Spleen (tissue), 13 donors: ENCODE measurements at places on chromosomes 13 and 19. TPM values are rescaled to one million over a fixed set of nuclear protein-coding genes. Genes with fewer than 3 reads are reported as not detected.

PRODH2 gene
- not detected for total RNA-seq

ZNF675 gene
- 23.7 TPM for total RNA-seq

URAD gene
- not detected for total RNA-seq

DNA sequence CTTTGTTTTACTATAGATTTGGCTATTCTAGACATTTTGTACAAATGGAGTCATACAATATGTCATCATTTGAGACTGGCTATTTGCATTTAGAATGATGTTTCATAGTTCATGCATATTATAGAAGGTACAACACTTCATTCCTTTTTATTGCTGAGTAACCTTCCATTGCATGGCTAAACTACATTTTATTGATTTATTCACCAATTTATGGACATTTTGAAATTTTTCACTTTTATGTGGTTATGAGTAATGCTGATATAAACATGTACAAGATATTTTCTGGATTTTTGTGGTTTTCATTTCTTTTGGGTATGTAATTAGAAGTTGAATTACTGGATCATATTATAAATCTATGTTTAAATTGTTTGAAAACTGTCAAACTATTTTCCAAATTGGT lies 710.3 kb upstream of the SLITRK5 start:
- DNase-seq = no peak

- DNase-seq = no peak
Observed at GRCh38 chr13:108220041-108220440, 1.8 kb downstream of the ABHD13 start.

GRCh38 chr13:39586151-39586550 lies 16.8 kb downstream of the LHFPL6 start:
- no peak for DNase-seq

DNA sequence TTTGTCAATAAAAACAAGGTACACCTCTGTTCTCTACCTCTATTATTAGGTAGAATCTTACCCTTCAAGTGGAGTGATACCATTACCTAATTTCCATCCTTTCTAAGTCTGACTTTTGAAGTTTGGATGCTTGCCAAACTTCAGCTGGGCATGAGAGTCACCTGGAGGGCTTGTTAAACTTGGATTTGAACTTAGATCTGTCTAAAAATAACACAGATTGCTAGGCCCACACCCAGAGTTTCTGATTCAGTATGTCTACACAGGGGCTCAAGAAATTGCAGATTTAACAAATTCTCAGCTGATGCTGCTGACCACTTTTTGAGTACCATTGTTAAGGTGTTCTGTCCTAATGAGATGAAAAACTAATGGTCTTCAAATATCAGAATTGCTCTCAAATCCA lies 512.2 kb downstream of the LMO7 start:
- DNase-seq = no peak

GRCh38 chr19:16244091-16244490 lies 46.4 kb downstream of the AP1M1 start:
- DNase-seq = no peak

- DNase-seq = no peak
Observed at GRCh38 chr13:46197299-46198048, 14.3 kb upstream of the LRRC63 start.

DNA sequence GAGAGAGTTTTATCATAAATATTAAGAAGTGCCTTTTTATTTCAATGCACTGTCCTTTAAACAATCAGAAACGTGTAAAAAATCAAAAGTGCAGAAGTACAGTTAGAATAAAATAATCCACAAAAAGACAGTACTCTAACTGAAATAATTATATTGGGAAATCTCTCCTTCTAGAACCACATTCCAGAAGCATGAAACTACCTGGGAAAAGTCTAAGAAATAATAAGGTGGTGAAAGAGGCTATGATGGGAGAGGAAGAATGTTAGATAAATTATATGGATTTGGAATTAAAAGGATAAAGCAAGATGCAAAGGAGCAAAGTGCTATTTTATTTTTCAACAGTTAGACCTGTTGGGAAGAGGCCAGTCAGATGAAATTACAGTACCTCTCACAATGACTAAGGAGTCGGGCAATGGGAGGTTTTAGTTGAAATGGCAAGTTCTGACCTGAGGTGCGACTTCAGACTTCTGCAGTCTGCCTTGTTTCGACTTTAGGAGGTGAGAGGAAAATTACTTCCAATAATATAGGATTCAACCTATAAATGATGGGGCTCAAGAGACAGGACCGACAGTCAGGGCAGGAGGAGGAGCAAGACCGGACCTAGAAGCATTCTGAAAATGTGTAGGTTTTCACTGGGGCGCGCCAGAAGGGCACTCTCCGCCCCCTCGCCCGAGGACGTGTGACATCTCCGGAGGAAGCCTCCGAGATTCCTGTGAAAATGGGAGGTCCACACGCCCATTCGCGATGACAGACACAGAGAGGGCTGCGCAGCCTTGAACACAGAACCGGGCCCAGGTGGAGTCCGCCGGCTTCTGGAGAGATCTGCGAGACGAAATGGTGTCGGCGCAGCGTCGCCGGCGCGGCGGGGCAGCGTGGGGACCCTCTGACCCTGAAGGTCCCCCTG lies 717 bp downstream of the SPRYD7 start:
- no peak for DNase-seq

DNA sequence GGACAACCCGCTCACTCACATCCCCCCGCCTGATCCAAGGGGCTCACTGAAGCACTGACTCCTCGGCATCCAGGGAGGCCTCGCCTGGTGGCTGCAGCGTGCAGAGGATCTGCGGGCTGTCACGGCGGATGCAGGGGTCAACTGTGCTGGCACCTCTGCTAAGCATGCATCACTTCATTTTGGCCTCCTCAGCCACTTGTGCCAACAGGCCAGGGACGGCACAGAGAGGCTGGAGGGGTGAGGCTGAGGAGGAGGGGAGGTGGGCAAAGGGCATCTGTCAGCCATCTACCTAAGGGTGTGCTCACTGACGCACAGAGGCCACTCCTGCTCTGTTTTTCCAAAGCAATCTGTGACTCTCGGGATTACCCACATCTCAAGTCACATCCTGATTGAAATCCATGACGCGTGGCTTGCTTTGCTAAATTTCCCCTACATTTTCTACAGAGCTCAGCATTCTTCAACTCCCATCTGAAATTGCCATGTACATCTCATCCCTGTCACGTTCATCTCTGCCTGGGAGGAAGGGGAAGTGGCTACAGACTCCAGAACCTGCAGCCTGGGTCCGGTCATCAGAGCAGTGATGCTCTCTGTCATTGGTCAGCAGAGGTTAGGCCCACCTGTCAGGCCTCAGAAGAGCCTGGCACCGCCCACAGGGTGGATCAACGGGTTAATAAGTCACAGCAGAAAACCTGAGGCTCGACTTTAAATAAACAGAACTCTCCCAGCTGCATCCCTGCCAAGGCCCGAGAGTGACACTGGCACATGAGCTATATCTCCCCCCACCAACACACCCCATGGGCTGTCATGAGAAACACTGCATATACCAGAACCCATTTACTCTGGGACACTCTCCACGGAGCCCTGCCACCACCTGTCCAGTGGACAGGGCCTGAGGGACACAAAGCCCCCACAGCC lies 17.6 kb downstream of the ELL start:
- peak; percentile 74 for DNase-seq

DNA sequence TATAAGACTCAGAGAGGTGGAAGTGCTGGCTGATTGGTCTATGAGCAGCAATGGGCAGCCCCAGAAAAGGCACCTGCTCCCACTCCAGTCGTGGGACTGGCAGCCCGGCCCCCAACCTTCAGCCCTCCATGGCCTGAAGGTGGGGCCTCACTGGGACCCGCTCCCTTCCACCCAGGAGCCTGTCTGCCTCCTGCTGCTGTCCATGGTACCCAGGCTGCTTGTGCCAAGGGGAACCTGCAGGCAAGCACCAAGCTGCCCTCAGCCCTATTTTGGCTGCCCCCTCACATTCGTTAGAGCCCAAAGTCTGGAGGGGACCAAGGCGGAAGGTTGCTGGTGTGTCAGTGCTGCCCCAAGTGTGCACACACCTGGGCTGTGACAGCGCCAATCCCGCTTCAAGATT lies 2304.9 kb downstream of the PCDH9 start:
- no peak for DNase-seq

DNA sequence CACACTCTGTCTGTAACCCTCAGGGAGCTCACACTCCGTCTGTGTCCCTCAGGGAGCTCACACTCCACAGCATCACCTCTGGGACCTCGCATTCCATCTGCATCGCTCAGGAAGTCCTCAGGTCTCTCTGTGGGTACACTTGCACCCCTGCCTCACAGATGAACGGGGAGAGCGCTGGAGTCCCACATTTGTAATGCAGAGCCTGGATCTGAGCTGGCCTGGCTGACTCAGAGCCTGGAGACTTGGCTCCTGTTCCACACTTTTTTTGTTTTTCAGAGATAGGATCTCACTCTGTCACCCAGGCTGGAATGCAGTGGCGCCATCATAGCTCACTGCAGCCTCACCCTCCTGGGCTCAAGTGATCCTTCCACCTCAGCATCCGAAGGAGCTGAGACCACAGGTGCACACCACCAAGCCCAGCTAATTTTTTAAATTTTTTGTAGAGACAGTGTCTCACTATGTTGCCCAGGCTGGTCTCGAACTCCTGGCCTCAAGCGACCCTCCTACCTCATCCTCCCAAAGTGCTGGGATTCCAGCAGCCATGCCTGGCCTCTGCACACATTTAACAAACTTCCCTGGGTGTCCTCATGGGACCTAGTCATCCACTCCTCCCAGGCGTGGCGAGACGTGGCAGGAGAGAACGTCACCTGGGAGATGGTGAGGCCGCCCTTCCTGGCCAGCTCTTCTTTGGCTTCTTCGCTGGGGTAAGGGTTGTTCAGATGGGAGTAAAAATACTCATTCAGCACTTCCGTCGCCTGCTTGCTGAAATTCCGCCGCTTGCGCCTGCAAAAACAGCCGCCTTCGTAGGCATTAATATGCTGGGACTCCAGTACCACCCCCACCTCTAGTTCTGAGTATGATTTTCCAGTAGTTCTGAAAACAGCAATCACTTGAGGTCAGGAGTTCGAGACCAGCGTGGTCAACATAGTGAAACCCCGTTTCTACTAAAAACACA lies 31.0 kb downstream of the CILP2 start:
- no peak for DNase-seq

- no peak for DNase-seq
Observed at GRCh38 chr19:5435642-5436017, 19.6 kb upstream of the ZNRF4 start.

- DNase-seq = no peak
Observed at GRCh38 chr19:1794424-1795172, 17.5 kb downstream of the ATP8B3 start.

DNA sequence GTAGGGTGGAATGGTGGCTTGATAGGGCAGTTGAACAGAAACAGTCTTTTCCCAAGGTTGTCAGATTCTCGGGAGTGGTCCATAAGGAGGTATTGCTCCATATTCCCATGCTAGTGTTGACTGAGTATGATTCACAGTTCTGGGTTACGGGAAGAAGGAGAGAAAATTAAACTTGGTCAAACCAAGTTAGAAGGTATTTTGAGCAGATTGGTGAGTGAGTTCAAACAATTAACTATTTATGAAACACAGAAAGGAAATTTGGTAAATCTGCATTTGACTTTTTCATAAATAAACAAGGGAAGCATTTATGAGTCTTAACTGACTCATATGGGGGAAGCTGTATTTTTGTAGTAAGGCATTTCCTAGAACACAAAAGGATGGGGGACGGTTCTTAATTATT lies 2419.4 kb downstream of the PCDH9 start:
- DNase-seq = no peak

DNA sequence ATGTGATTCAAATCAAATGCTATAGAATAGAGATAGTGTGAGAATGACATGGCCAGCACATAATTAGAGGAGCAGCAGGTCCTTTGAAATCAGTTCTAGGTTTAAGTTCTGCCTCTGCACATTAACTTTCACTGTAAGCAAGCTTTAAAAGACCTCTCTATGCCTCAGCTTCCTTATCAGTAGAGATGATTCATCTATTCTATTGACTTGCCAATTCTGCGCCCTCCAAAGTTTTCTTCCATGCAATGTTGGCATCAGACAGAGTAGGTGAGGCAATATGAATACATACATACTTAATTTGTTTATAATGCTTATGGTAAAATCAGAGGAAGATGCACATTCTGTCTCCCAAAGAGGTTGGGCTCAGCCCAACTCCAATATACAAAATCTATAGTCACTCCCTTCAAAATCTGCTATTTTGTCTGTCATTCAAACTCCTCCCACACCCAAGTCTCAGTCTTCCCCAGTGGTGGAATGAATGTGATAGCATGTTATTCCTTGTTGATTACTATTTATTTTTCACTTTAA lies 525.5 kb downstream of the RFC3 start:
- no peak for DNase-seq

DNA sequence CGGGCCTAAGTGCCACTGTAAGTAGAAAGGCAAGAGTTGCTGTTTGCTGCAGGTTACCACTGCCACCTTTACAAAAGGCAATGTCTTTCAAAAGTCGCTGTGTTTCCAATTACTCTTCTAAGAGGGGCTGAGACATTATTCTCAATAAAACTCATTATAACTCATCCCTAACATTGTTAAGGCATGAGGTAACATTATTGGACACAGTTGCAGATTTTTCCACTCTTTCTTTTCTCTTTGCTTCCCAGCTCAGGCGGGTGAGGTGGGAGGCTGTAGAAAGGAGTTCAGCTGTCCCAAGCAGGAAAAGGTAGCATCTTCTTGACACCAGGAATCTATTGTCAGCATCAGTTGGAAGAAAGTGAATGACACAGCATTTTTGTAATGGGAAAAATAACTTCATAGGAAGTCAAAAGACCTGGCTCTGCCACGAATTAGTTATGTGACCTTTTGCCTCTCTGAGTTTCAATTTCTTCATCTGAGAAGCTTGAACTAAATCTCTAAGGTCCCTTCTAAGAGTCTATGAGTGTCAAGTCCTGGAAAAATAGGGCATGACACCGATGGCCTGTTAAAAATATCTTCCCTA lies 2.1 kb upstream of the UBL3 start:
- DNase-seq = no peak

DNA sequence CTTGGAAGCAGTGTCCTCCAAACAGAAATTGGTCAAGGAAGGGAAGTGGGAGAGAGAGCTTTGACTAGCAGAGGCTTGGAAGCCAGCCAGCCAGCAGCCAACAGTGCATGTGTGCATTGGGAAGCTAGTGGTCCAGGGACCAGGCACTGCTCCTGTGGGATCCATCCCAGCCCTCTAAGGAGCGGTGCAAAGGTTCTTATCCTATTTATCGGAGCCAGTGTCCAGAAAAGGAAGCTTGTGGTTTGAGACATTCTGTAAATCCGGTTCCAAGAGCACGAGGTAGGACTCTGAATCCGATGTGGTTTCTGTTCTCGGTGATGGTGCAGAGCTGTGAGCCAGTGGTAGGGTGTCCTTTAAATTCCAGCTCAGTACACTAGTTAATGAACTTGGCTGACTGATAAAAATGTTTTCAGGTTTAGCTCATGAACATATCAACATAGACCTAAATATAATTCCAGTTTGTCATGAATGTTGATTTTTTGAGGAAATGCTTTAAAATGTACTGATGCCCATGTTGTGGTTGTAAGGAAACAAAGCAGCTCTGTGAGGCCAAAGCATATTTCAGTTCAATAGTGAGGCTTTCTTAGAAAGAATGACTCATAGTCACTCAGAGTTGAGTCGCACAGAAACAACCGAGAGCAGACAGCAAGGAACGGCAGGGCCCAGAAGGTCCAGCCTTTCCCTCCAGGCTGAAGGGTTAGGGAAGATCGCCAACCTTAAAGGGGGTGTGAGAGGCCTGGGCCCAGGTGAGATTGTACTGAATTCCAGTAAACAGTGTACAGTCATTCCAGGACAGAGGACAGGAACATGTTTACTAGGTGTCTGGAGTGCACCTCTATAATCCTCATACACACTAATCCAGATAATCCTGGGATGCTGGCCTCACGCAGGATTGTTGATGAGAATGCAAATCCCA lies 21.5 kb upstream of the GARRE1 start:
- no peak for DNase-seq
